A549 (cell line): ENCODE measurements at places on chromosomes 2 and 18. TPM values are rescaled to one million over a fixed set of nuclear protein-coding genes. Genes with fewer than 3 reads are reported as not detected.
A peak's percentile ranks its signal among the peaks of the same experiment; 100 is the strongest.

DNA sequence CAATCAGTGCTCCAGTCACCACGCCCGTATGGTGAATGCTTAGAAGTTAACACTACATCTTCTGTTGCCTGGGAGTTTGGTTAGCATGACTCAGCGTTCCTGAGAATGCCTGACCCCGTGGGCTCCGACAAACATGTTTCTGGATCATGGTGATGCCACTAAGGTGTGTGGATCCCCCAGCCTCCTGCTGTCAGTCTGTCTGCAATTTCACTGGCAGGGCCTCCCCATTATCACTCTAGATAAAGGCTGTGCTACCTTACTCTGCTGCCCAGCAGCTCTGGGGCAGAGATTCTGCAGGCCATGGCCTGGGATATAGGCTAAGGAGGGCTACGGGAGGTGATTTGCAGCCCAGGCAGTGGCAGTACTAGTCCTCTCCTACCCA is 66.0 kb downstream of the STPG4 start:
- peak; percentile 79 for DNase-seq

DNA sequence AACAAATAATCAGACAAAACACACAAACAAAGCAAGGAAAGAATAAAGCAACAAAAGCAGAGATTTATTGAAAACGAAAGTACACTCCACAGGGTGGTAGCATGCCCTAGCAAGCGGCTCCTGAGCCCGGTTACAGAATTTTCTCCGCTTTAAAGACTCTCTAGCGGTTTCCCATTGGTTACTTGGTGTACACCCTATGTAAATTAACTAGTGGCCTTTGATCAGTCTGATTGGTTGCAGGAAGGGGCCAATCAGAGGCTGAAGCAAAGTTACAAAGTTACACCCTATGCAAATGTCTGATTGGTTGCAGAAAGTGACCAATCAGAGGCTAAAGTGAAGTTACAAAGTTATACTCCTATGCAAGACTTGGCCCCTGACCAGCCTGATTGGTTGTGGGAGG is 242.9 kb downstream of the LDLRAD4 start:
- no peak for DNase-seq

DNA sequence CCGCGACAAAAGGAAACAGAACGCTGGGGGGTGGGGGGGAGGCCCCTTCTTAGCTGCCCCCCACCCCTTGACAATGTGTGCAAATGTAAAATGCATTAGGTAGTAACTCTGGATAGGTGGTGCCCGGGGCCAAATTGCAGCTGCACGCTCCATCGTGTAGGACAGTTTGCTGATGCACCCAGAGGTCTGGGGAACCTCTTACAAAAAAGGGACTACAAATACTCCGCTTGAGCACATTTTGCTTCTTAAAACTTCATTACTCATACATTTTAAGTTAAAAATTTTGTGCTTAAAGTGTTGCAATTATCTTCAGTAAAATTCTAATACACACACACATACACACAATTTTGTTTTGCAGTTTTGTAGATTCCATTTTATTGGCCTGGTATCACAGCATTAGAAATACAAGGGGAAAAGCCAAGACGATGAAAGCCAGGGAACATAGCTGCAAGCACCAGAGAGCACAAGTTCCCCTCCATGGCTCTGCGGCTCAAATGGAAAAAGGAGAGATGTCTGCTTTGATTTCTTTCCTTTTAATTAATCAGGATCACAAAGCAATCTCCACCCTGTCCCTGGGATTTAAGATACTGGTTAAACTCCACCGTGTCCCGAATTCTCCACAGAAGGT is 582.1 kb downstream of the ZEB2 start:
- DNase-seq = no peak

GRCh38 chr2:179338681-179339080 is 74.0 kb upstream of the SESTD1 start:
- DNase-seq = no peak

SLC5A7 gene
- not detected in 3 replicates for polyA plus RNA-seq

DNA sequence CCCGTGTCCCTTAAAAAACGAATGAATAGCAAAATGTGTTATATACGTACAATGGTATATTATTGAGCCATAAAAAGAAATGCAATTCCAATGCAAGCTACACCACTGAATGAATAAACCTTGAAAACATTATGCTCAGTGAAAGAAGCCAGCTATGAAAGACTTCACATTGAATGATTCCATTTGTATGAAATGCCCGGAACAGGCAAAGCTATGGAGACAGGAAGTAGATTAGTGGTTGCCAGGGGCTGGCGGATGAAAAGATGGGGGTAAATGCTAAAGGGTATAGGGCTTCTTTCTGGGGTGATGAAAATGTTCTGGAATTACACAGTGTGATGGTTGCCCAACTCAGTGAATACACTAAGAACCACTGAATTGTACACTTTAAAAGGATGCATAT is 113.3 kb downstream of the NOL10 start:
- no peak for DNase-seq

DNA sequence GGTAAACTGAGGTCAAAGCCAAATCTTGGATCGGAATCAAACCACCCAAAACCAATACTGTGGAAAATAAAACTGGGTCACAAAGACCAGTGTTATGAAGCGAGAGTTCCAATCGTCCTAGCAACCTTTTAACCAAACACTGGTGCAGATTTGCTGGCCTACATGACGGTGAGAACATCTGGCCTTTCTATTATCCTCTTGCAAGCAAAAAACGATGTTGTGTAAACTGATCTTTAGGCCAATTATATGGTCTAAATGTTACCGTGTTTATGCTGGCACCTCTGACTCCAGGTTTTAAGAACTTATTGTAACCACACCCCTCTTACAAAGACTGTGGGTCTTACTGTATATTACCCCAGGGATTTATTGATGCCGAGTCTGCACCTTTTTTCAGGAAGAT is 145.9 kb downstream of the GFPT1 start:
- no peak for DNase-seq

DNA sequence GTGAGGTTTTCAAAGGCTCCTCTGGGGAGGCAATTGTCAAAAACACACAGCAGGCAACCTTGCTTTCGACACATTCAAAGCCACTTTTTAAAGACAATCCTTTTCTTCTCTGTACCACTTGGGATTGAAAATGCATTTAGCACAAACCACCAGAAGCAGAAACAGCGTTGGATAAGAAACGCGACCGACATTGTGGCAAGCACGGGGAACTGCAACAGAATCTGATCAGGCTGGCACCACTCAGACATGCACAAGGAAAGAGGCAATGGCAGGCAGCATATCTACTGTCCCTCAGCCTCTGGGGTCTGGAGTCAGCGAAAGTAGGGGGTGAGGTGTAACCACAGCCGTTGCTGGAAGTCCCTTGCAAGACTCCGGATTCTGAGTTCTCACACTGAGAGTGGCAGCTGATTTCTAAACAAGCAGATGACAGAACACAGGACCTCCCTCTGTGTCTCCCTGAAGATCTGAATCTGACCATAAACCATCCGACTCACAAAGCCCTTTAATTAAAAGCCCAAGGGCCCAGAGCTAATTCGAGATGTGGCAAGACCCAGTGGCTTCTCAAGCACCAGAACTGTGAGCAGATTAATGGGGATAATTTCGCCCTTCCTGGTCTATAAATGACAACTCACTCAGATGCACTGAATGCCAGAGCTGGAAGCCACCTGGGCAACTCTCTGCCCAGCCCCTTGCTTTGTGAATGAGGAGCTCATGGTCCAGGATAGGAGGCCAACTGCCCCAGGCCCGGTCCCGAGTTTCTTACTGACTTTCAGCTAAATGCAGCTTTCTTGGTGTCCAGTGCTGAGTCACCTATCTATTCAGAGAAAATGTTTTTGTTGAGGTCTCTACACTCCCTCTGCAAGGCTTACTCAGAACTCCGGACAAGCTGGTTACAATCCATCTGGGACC is 29.6 kb downstream of the CYRIA start:
- DNase-seq = no peak
